Islet precursor cell (in vitro differentiated cells): ENCODE measurements at places on chromosomes 2 and 18.

DNA sequence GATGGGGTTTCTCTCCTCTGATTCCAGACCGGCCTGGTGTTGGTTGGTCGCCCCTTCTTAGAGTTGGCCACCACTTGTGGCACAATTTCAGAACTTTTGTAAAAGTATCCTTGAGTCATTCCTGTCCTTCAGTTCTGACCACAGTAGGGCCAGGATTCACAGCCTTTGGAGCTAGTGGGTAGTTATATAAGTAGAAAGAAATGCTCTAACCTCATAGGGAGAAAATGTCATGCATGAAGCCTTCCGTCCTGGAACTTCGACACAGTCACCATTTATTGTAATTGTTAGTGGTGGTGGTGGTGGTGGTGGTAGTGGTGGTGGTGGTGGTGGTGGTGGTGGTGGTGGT lies 65.4 kb downstream of the EPAS1 start:
- no peak for DNase-seq

DNA sequence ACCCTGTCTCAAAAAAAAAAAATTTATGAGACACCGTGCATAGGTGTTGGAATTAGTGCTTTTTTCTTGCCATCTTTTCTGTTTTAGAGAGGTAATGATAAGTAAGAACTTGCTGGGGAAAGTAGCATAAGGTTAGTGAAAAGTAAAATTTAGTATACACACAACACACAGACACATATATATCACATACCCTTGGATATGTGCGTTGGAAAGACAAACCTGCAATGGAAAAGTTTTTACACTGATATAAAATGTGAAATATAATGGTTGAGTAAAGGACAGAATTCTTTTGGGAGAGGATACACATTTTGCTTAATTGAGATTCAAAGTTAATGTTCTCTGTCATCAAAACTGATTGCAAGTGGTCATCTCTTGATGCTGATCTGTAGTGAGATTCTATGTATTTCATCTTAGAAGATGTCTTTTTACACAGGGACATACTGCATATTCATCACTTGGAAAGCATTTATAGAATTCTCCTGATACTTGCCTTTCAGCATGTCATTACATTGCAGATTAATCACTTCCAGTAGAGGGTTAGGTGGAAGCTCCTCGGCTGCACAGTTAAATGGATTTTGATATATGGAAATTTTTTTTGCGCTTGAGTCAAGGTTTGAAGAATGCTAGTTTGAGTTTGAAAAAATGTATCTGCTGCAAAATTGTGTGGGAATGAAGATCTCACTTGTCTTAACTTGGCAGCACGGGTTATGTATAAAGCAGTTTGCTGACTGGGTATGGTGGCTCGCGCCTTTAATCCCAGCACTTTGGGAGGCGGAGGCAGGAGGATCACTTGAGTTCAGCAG lies 13.5 kb downstream of the PPP1CB start:
- DNase-seq = no peak

DNA sequence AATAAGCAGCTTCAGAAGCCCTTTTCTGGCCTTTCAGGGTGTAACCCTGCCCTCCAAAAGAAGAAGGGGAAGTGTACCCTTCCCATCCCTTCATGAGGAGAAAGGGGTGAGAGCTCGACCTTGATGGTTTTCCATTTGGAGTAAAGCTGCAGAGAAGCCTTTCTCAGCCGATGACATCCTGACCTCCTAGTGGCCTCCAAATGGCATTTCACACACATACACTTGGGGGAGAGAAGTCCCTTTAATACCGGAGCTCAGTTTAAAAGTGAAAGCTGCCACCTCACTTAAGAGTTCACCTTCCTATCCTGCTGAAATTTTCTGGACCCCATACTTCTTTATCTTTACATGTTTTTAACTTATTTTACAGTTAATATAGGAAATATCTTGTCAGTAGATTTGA lies 716.7 kb downstream of the DCDC2C start:
- no peak for DNase-seq

GRCh38 chr2:118774458-118775133 lies 72.9 kb downstream of the EN1 start:
- peak; percentile 78 for DNase-seq

DNA sequence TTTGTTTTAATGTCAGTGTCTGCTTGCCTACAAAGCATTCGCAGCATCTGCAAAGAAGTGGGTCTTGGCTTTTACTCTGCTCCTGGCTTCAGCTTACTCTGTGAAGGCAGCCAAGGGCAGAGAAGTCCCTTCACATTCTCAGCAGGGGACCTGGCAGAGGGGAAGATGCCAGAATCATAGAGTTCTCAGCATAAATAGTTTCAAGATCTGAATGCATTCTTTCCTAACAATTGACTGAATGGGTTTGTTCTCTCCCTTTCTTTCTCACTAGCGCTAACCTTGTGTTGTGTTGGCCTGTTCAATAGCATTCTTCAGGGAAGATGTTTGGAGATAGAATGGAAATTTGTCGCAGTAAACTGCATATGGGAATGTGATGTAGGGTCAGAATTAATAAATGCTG lies 106.9 kb downstream of the FARSB start:
- no peak for DNase-seq
